ENCODE measurements at places on chromosomes 7 and 10.

- DNase-seq, result no peak
Measured at GRCh38 chr10:15430969-15431771, 60.1 kb upstream of the FAM171A1 start.

GRCh38 chr7:117084286-117084685 is 131.0 kb downstream of the ST7 start:
- DNase-seq, result no peak

- DNase-seq, result no peak
Measured at GRCh38 chr7:71638108-71638507, 506.2 kb downstream of the GALNT17 start.

DNA sequence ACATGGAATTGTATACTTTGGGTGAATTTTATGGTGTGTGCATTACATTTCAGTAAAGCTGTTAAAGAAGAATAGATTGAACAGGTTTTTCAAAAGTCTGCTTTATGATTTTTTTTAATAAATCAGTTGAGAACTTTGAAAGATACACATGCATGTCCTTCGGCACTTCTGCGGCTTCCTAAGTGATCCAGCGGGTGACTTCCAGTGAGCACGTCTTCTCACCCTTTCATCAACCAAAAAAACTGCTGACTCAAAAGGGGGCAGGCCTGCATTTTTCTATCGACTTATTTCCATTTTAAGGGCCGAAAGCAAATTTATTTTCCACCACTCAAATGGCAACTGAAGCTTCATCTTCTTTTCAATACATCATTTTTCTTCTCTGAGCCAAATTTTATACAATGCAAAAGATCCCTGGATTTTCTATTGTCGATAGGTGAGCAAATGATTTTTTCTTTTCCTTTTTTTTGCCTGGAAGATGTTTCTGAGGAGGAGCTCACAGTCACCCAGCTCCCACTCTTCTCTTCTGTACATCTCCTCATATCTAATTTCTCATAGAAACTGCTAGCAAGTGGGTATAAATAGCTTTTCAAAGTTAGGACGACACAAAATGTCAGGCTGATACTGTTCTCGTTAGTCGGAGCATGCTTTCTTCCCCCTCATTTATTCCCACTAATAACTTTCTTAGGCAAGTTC is 10.2 kb downstream of the CHST15 start:
- DNase-seq, result no peak

DNA sequence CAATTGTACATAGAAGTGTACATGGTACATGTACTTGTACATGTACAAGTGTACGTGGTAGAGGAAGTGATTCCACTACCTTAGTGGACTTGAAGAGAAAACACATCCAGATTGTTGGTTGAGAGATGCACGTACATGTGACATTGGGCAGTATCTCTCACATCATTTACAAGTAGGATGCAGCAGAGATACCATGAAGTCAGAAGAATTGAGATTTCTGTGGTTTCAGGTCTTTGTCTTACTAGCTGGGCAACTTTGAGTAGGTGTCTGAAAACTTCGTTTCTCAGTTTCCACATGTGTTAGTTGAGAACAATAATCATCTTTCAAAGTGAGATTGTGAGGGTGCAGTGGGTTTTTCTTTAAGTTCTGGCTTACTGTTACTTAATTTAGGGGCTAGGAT is 21.5 kb downstream of the CLDN12 start:
- DNase-seq, result no peak

DNA sequence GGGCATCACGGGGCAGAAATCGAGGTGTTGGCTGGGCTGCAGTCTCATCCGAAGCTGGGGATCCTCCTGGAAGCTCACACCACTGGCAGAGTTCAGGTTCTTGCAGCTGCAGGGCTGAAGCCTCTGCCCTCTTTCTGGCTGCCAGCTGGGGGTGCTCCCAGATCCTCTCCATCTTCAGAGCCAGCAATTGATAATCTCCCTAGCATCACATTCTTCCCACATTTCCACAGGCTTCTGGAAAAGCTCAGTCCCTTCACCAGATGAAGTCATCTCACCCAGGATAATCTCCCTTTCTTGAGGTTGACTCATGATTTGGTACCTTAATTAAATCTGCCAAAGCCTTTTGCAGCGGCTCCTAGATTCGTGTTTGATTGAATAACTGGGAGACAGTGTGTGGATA is 55.2 kb downstream of the NRP1 start:
- DNase-seq, result no peak

- DNase-seq, result no peak
Measured at GRCh38 chr10:72509206-72509799, 116.6 kb downstream of the MICU1 start.

DNA sequence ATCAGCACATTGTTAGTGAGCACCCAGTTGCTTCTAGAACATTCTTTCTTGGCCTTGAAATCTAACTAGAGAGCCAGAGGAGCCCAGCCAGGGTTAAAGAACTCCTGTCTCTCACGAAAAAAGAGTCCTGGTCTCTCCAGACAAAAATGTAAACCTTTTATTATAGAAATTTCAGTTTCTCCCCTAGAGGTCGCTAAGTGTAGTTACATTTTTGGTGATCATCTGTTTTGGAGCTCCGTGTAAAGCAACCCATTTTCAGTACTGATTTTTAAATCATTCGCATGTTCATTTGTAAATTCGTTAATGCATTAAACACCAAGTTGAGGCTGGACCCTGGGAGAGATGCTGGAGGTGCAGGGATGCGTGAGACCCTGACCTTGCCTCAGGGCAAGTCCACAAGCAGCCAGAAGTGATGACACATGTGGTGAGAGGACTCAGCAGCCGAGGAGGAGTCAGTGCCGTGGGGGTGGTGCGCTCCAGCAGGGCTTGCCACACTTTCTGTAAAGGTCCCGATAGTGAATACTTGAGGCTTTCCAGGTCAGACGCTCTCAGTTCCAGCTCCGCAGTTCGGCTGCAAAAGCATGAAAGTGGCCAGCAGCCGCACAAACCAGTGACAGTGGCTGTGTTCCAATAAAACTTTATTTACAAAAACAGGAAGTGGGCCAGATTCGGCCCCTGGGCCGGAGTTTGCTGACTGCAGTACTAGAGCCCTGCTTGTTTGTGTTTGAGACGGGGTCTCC is 578.6 kb upstream of the FOXK1 start:
- DNase-seq, result peak; percentile 64

DNA sequence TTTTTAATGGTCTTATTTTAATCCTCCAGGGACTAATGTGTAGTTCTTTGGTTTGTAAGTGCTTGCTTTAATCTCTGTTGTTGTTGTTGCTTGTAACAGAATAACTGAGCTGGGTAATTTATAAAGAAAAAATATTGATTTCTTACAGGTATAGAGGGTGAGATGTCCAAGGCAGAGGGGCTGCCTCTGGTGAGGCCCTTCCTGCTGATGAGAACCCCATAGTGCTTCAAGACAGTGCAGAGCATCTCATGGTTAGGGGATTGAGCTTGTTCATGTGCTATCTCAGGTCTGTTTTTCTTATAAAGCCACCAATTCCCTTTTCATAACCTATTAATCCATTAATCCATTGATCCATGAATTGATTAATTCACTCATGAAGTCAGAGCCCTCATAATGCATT is 516.3 kb upstream of the KCND2 start:
- DNase-seq, result no peak

DNA sequence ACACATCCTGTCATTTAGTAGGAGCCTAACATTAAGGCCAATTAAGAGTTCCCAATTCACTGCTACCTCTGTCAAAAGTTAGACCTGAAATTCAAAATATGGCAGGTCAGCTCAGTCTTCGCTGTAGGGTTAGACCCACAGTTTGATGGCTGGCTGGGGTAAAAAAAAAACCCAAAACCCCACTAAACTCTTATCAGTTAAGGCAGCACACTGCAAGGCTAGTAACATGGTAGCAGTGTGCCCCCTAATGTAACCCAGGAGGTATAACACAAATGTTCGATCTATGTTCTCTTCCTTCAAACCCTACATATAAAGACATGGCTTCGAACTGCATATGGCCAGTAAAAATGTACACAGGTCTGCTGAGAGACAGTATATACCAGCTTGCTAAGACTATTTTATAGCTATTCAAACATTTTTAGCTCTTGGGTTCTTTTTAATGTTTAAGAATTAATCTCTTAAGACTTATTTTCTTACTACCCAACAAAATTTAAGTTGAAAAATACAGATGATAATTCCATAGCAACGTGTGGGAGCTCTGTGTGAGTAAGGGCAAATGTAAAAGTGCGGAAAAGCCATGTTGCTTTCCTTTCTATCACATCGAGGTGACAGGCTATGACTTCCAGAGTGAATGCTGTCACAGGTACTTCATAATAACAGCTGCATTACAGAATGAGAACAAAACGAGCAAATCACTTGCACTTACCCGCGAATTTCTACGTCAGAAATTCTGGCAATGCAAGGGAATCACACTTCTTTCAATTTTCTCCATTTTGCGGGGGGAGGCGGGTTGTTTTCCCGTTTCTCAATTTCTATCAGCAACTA is 168.4 kb upstream of the IMMP2L start:
- DNase-seq, result peak; percentile 39

- DNase-seq, result no peak
Measured at GRCh38 chr7:151672716-151673115, 153.0 kb upstream of the RHEB start.

- peak; percentile 84 for DNase-seq
Measured at GRCh38 chr7:1368682-1369571, 90.3 kb downstream of the MICALL2 start.

Data from NCI-H1694 treated with DMSO at 0.1 percent for 48 hours (cell line).